ENCODE measurements at places on chromosomes 1 and 21. TPM values are rescaled to one million over a fixed set of nuclear protein-coding genes. Genes with fewer than 3 reads are reported as not detected.
A peak's percentile ranks its signal among the peaks of the same experiment; 100 is the strongest.

GRCh38 chr1:154502744-154503115 lies 518 bp upstream of the SHE start:
- H3K4me3 ChIP-seq: no peak overlapping the region
- no peak for DNase-seq
- H3K27ac ChIP-seq: no peak overlapping the region
- H3K27me3 ChIP-seq: peaks cover 29% of the 10 kb centered on the region
- H3K36me3 ChIP-seq: no peaks in the 10 kb centered on the region

DNA sequence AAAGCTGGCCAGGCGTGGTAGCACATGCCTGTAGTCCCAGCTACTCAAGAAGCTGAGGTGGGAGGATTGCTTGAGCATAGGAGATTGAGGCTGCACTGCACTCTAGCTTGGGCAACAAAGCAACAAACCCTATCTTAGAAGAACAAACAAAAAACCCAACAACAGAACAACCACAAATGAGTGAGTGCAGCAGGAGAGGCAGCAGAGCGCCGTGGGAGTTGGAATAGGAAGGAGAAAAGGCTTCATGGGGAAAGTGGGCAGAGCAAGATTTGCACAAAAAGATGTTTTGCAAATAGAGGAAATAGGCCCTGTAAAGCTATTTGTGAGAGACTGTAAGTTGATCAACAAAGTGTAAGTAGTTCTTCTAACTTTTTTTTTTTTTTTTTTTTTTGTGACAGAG lies 19.6 kb downstream of the SMAP2 start:
- DNase-seq: peak; percentile 53
- H3K4me3 ChIP-seq: no peak overlapping the region
- H3K27ac ChIP-seq: peak overlapping the region; percentile 75
- H3K27me3 ChIP-seq: no peaks in the 10 kb centered on the region
- H3K36me3 ChIP-seq: peaks cover 4% of the 10 kb centered on the region

DNA sequence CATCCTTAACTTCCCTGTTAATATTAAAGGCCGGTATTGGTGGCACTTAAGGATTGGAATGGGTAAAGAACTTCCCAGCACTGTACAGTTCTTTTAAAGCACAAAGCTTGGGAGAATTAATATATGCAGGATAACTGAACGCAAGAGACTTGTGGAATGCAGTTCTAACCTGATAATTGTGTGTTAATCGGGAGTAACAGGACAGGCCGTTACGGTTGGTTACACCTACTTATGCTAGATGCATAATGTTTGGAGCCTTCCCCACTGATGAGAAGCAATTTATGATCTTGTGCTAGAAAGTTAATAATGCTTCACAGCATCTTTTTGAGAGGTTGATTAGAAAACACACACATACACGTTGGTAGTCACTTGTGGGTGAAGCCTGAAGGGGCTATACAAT lies 7.0 kb downstream of the CHTOP start:
- DNase-seq: no peak
- no peaks in the 10 kb centered on the region for H3K27me3 ChIP-seq
- peaks cover 4% of the 10 kb centered on the region for H3K4me1 ChIP-seq
- no peak overlapping the region for H3K4me3 ChIP-seq
- peaks cover 97% of the 10 kb centered on the region for H3K36me3 ChIP-seq
- H3K27ac ChIP-seq: no peak overlapping the region

GRCh38 chr1:172658871-172659453 lies at the start of gene FASLG:
FASLG (plus strand) TSS chr1:172659103; CDS start chr1:172659202, 99 bp downstream.
- H3K4me3 ChIP-seq: peak within 1 kb of the TSS; percentile 72
- H3K36me3 ChIP-seq: peaks cover 3% of the 10 kb centered on the region
- H3K27me3 ChIP-seq: no peaks in the 10 kb centered on the region
- H3K4me1 ChIP-seq: peaks cover 19% of the 10 kb centered on the region
- DNase-seq: peak; percentile 58

DNA sequence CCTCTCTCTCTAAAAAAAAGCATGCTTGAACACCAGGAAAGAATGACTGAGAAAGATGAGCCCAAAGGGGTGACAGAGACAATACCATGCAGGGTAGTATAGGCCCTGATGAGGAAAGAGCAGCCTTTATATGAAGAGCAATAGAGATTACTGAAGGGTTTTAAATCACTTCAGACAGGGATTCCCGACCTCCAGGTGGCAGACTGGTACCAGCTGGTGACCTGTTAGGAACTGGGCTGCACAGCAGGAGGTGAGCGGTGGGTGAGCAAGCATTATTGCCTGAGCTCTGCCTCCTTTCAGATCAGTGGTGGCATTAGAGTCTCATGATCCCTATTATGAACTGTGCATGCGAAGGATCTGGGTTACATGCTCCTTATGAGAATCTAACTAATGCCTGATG lies 30.8 kb upstream of the GTF2B start:
- no peak overlapping the region for H3K27ac ChIP-seq
- H3K27me3 ChIP-seq: no peaks in the 10 kb centered on the region
- H3K4me3 ChIP-seq: no peak overlapping the region
- DNase-seq: no peak
- H3K4me1 ChIP-seq: no peaks in the 10 kb centered on the region

GRCh38 chr1:15663925-15664324 lies 20.2 kb upstream of the PLEKHM2 start:
- no peaks in the 10 kb centered on the region for H3K27me3 ChIP-seq
- H3K4me3 ChIP-seq: no peak overlapping the region
- H3K27ac ChIP-seq: no peak overlapping the region
- H3K36me3 ChIP-seq: peaks cover 32% of the 10 kb centered on the region

DNA sequence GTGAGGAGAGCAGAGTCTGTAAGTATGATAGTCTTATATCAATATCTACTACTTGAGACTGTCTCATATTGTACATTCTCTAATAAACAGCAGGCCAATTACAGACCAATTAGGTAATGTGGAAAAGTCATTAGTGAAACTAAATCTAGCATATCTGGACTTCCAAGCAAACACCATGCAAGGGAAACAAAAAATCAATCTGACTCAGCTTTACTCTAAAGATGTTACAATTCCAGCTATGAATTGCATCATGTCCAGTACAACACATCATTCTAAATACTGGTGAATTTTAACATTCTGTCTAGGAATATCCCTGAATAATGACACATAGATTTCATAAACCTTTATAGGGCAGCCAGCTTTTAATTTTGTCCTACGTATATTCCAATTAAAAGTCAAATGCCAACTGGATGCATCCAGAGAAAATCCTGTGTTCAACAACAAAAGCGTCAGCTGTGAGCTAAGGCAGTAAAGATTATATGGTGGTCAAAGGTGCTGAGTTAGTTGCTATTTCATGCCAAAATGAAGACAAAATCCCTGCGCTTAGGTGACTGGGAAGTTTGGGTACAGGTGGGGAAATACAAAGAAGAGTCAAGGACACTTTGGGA lies 159.3 kb downstream of the TTLL7 start:
- no peaks in the 10 kb centered on the region for H3K27me3 ChIP-seq
- no peak overlapping the region for H3K4me3 ChIP-seq
- DNase-seq: no peak

DNA sequence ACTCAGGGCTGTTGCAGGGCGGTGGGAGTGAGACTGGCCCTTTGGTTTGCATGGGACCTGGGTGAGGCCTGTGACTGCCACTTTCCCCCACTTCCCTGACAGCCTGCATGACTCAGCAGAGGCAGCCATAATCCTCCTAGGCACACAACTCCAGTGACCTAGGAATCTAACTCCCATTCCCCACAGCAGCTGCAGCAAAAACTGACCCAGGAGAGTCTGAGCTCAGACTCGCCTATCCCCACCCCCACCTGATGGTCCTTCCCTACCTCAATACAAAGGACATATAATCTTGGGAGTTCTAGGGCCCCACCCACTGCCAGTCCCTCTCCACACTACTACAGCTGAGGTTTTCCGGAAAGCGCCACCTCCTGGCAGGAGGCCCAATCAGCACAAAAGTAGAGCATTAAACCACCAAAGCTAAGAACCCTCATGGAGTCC lies 26.7 kb downstream of the NDC1 start:
- peaks cover 13% of the 10 kb centered on the region for H3K36me3 ChIP-seq
- H3K27me3 ChIP-seq: no peaks in the 10 kb centered on the region
- no peak overlapping the region for H3K27ac ChIP-seq
- DNase-seq: peak; percentile 10
- H3K4me3 ChIP-seq: no peak overlapping the region

- H3K4me1 ChIP-seq: no peaks in the 10 kb centered on the region
- H3K27ac ChIP-seq: no peak overlapping the region
- no peak overlapping the region for H3K4me3 ChIP-seq
- no peaks in the 10 kb centered on the region for H3K27me3 ChIP-seq
- DNase-seq: no peak
- no peaks in the 10 kb centered on the region for H3K36me3 ChIP-seq
Observed at GRCh38 chr1:193729429-193729828, 543.0 kb upstream of the B3GALT2 start.

GRCh38 chr1:185585770-185586169 lies 148.4 kb upstream of the HMCN1 start:
- no peak overlapping the region for H3K27ac ChIP-seq
- H3K4me3 ChIP-seq: no peak overlapping the region
- no peaks in the 10 kb centered on the region for H3K4me1 ChIP-seq
- no peaks in the 10 kb centered on the region for H3K36me3 ChIP-seq
- no peak for DNase-seq
- no peaks in the 10 kb centered on the region for H3K27me3 ChIP-seq

GRCh38 chr1:35726450-35727433 lies 8.1 kb upstream of the C1orf216 start:
- H3K4me1 ChIP-seq: peaks cover 5% of the 10 kb centered on the region
- no peaks in the 10 kb centered on the region for H3K27me3 ChIP-seq
- DNase-seq: peak; percentile 44
- no peak overlapping the region for H3K27ac ChIP-seq

GRCh38 chr21:41651406-41651805 lies 115.4 kb downstream of the RIPK4 start:
- no peaks in the 10 kb centered on the region for H3K27me3 ChIP-seq
- no peak overlapping the region for H3K27ac ChIP-seq

DNA sequence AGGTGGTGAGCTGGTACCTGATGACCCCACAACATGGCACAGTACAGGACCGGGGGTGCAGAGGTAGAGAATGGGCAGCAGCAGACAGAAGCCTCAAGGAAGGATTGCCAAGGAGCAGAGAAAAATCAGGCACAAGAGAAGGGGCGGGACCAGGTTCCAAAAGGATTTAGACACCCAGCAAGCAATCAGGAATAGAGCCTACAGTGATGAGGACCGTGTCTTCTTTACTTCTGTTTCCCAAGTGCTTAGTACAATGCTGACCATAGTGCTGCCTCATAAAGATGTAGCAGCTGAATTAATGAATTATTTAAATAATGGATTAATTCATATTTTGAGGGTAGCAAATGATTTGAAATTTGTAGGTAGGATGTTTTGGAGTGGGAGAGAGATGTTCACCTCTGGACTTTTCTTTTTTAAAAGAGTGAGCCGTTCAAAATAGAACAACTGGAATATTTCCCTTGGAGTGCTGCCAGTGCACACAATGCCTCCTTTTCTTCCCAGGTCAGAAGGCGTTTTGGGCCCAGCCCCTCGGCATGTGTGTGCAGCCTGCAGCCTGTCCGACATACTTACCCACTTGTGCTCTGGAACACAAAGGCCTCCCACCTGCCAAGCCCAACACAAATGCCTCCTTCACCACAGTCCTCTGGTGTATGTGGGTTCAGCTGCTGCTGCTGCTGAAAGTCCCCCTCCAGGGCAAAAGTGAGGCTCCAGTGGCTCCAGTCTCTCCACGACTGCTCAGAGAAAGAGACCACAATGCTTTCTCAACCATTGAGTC lies 19.6 kb downstream of the KANK4 start:
- DNase-seq: no peak
- H3K36me3 ChIP-seq: no peaks in the 10 kb centered on the region
- H3K4me3 ChIP-seq: no peak overlapping the region
- H3K27me3 ChIP-seq: no peaks in the 10 kb centered on the region

ZNF670 gene
- 0.35 TPM for total RNA-seq

RGL1 gene
- total RNA-seq: 0.16 TPM

HSF2BP gene
- 0.33 TPM for total RNA-seq

KPRP gene
- not detected for total RNA-seq

CREB3L4 gene
- 10.8 TPM for total RNA-seq

GJB5 gene
- total RNA-seq: not detected

SLC5A9 gene
- not detected for total RNA-seq

PRDM16 gene
- 0.64 TPM for total RNA-seq

All from natural killer cell (primary cell).